ENCODE measurements at places on chromosomes 4 and X.

- no peak for DNase-seq
These were observed 16.7 kb downstream of the LETM1 start for GRCh38 chr4:1839282-1839681.

DNA sequence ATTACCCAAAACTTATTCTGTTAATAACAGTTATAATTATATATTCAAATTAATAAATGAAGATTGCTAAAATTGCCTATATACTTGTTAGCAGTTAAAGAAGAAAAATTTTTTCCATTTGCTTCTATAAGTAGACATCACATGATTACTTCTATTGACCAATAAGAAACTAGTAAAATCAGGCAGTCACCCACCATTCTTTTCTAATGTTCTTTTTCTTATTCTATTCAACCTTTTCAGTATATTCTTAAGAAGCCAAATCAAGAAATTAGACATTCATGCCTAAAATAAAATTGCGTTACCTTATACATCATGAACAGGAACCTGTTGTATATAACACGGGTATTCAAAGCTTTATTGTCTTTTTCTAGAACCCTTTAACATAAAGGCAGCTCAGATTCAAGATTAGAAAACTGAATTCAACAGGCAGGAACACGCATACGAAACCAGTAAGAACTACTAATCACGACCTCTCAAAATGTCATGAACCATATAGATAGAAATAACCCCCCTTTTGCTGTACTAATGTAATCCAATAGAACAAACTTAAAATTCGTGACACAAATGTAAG lies 568.1 kb upstream of the DIPK2B start:
- DNase-seq: no peak

DNA sequence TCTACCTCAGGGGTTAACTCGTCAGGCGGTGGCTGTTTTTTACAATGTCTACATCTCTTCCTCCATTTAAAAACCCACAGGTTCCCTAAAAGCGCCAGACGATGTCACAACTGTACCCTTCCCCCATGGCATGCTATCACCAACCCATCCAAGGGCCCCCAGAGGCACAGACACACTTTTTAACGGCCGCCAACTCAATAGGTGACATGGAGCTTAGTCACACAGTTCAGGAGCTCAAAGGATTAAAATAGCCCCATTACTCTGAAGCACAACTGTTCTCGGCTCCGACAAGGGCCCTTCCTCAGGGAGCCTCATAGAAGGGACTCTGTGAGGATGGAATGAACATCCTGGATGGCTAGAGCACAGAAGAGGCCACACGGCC lies 12.4 kb downstream of the SH3KBP1 start:
- no peak for DNase-seq

GRCh38 chr4:158769175-158769921 lies 522 bp downstream of the FNIP2 start:
- DNase-seq: peak; percentile 2

DNA sequence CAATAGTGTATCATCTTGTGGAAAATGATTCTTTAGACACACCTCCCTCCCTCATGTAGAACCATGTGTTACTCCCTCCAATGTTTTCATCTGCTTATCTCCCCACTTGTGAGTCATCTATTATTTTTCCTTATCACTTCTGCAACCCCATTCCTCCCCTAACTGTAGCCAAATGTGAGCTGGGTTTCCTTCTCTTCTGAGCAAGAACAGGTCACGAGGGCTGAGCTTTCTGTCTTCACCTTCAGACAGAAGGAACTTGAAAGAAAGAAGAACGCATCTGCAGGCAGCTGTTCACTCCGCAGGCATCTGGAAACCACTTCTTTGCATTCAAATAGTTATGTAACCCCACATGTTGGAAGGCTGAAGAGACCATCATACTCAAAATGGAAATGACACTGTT lies 1.8 kb downstream of the PPP1R2C start:
- DNase-seq: no peak

DNA sequence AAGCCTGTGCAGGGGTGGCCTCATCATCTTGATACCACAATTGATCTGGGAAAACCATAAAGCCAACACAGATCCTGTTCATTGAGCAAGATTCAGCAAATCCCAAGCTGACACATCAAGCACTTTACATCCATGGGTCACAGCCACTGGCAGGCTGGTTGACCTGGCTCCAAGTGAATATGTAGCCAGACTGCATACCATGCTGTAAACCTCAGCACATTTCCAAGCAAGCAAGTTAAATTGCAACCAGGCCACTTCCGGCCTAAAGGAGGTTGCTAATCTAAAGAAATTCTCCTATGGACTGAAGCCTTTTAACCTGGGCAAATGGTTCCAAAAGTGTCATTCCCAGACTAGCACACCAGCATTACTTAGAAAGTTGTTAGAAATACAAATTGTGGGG lies 54.4 kb upstream of the USP26 start:
- no peak for DNase-seq
